ENCODE measurements at places on chromosomes 2 and 18. TPM values are rescaled to one million over a fixed set of nuclear protein-coding genes. Genes with fewer than 3 reads are reported as not detected.
A peak's percentile ranks its signal among the peaks of the same experiment; 100 is the strongest.

DNA sequence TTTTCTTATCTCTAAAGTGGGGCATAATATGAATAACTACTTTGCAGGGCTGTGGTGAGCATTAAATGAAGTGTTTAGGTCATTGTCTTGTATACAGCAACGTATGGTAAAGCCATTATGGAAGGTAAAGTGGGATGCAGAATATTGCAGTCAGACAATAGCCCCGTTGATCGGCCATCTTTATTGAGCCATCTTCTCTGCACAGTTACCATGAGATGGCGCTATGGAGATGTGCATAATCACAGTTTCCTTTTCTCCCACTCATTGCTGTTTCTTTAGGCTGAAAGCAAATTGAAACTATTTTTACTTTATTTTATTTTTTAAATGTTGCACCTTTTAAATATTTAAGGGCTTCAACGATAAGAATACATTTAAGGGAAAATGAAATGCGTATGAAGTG lies 108.9 kb downstream of the THSD7B start:
- DNase-seq = peak; percentile 15

- no peak for DNase-seq
These were observed 35.4 kb downstream of the KCNK3 start for GRCh38 chr2:26727641-26728561.

The ITGAV gene
- 110 TPM for total RNA-seq

The AMER3 gene
- total RNA-seq = not detected

GRCh38 chr2:56169521-56169920 lies 14.3 kb upstream of the CCDC85A start:
- peak; percentile 14 for DNase-seq

DNA sequence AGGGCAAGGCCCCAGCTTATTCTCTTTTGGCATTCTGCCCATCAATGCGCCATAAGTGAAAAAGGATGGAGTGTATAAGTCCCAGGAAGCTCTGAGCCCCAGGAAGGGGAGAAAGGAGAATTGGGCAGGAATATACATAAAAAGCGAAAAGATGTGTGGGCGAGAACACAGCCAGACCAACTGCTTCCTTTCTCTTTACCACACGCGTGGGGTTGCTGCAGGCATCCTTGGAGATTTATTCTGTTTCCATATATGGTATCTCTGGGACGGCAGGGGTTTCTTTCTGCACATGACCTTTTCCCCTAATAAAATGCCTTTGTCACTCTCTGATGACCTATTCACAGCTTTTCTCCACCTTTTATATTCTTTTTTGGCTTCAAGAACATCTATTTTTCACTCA lies 440.5 kb downstream of the NBAS start:
- DNase-seq = no peak

DNA sequence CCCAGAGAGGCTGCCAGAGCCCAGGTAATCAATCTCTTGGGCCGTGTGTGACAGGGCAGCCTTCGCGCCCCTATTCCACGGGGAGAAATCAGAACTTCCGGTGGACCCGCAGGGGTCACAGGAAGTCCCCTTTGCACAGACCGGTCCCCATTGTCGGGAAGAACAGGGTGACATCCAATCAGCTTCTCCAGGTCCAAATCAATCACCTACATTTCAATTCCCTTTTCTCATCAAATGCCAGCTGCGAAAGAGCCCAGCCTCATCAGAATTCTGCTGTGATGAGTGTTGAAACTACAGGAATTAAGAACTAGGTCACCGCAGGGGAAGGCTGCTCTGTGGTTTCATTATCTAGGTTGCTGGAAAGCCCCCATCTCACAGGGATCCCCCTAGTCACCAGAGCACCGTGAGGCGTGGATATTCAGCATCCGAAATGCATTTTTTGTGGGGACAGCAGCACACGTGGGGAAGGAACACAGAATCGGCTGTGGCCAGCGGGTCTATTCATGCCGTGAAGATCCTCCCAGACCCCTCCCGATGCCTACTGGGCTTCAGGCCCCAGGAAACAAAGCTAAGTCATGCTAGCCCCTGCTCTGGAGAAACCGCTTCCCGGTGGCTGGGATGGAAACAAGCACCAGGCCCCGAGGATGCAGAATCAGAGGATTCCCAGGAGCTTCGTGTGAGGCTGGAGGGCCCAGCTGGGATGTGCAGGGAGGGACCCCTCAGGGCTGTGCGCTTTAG lies 193.7 kb upstream of the ID2 start:
- peak; percentile 58 for DNase-seq

DNA sequence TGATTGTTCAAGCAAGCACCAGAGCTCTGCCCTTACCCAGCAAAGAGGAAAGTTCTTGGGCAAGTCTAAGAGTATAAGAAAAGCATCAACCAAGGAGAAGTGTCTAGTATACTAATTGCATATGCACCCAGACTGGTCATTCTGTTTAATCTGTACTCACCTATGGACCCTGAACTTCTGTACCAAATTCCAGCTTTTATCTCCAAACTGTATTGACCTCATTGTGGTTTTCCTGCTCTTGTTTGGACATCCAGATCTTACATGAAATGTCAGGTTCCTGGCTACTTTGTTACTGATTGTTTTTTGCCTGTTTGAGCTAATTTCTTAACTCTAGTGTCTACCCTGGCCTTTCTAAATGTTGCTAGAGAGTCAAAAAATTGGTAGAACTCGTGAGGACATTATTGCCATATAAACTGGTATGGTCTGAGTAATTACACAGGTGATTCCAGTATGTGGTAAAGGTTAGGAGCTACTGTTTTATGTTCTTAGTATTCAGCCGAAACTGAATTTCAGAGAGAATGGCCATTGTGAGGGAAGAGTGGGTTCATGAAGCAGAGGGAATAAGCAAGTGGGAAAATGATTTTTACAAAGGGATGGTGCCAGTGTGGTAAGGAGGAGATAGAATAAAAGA lies 146.3 kb downstream of the HNMT start:
- no peak for DNase-seq

The CCDC74B gene
- total RNA-seq = 60.1 TPM

DNA sequence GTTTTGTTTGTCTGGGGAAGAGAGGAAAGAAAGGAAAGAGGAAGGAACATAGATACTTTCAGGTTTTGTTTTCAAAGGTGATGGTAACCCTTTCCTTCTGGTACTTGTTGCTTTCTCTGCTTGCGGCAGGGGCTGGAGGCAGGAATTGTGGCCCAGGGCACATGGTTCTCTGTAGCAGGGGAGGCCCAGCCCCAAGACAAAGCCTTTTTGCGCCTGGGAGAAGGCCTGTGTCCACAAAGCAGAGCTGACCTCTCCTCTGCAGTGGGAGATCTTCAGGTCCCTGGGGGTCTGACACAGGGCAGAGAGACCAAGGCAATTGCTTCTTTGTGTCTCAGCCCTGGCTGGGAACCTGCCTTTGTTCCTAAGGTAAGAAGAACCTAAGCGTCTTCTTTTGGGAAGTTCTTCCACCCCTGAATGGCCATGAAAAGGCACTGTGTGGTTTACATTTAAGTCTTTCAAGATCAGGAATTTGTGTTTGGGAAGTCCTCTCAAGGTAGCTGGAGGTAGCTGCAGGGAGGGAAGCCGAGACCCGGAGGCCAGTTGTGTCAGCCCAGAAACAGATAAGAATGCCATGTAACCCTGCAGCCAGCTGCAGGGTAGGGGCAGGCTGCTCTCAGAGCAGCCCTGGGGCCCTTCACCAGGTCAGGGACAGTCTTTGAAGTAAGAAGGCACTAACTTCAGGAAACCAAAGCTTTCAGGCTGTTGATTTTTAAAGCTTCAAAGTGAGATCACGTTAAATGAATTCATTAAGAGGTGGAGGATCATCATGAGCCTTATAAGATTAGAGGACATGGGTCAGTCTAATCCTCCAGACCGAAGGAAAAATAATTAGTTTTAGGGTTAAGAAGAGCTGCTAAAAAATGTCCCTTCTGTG lies 119.3 kb downstream of the STPG4 start:
- DNase-seq = no peak

Measured in A172 (cell line).